ENCODE measurements at places on chromosomes 16 and 17.

- no peak for DNase-seq
Measured at GRCh38 chr16:57999971-58000705, at the start of gene ZNF319. Gene ZNF319, minus strand, starts transcription at chr16:58000672. Its CDS starts 2,407 bp downstream, at chr16:57998265.

GRCh38 chr16:11123666-11124065, 132.3 kb downstream of the SOCS1 start:
- no peak for DNase-seq

GRCh38 chr16:842061-842476, 41.5 kb upstream of the GNG13 start:
- no peak for DNase-seq

DNA sequence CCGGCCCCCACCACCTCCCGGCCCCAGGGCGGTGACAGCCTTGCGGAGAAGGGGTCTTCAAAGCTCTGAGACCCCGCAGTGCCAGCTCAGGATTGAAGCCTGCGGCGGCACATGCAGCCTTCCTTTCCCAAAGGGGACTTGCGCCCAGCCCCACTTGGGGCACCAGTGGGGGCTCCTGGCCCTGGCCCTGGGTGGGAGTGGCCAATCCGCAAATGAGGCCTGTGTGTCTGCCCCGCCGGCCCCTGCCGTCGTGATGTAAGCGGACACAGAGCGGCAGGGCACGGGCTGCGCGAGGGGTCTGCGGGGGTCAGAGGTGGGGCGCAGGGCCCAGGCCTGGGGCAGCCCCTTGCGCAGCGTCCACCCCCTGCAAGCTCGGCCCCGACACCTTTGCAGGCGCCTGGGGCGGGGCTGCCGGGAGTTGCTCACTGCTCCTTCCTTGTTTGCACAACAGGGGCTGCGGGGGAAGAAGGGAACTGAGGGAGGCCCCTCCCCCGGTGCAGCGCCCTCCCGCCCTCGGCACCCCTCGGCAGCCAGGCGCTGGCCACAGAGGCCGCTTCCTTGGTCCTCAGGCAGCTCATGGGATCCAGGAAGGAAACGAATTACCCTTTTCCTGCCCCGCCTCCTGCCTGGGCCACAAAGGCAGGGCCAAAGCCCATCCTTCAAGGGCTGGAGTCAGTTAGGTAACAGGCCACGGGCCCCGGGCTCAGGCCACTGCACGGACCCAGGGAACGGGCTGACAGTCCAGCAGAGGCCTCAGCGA, 2.9 kb downstream of the SLC16A3 start:
- no peak for DNase-seq

DNA sequence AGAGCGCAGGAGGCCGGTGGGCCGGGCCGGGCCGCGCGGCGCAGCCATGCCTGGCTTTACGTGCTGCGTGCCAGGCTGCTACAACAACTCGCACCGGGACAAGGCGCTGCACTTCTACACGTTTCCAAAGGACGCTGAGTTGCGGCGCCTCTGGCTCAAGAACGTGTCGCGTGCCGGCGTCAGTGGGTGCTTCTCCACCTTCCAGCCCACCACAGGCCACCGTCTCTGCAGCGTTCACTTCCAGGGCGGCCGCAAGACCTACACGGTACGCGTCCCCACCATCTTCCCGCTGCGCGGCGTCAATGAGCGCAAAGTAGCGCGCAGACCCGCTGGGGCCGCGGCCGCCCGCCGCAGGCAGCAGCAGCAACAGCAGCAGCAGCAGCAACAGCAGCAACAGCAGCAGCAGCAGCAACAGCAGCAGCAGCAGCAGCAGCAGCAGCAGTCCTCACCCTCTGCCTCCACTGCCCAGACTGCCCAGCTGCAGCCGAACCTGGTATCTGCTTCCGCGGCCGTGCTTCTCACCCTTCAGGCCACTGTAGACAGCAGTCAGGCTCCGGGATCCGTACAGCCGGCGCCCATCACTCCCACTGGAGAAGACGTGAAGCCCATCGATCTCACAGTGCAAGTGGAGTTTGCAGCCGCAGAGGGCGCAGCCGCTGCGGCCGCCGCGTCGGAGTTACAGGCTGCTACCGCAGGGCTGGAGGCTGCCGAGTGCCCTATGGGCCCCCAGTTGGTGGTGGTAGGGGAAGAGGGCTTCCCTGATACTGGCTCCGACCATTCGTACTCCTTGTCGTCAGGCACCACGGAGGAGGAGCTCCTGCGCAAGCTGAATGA, 606 bp downstream of the THAP11 start:
- DNase-seq = peak; percentile 39

DNA sequence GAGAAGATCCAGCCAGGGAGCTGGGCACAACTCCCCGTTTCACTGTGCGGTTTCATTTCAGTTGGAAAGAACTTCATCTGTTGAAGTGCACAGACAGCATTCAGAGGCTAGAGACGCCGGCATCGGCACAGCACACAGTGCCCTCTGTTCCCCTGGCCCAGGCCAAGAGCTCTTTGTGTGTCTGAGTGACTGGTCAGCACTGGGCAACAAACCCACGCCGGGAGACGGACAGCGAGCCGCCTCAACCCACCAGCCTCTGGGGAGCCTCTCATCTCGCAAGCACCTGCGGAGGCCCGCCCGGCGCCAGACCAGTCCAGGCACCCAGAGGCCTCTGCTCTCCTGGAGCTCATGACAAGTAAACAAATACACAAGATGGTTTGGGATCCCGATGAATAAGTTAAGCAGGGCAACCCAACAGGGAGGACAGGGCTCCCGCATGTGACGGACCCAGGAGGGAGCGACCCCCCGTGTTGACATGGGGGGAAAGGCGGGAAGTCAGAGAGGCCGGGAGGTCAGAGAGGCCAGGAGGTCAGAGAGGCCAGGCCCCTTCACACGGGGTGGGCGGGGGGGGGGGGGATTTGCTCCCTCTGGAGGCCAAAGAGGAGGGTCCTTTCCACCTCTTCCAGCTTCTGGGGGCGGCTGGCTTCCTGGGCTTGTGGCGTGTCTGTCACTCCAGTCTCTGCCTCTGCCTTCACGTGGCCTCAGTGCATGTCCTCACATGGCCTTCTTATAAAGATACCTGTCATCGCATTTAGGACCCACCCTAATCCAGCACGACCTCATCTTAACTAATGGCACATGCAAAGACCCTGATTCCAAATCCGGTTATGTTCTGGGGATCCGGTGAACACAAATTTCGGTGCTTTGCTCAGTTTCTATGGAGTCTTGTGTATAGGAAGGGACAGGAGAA, 25.8 kb upstream of the KLHDC4 start:
- no peak for DNase-seq

GRCh38 chr17:41657176-41657754, 31.4 kb upstream of the EIF1 start:
- no peak for DNase-seq

GRCh38 chr17:9044772-9045463, 23.6 kb downstream of the NTN1 start:
- no peak for DNase-seq

GRCh38 chr17:82087961-82088837, 9.8 kb downstream of the FASN start:
- no peak for DNase-seq

DNA sequence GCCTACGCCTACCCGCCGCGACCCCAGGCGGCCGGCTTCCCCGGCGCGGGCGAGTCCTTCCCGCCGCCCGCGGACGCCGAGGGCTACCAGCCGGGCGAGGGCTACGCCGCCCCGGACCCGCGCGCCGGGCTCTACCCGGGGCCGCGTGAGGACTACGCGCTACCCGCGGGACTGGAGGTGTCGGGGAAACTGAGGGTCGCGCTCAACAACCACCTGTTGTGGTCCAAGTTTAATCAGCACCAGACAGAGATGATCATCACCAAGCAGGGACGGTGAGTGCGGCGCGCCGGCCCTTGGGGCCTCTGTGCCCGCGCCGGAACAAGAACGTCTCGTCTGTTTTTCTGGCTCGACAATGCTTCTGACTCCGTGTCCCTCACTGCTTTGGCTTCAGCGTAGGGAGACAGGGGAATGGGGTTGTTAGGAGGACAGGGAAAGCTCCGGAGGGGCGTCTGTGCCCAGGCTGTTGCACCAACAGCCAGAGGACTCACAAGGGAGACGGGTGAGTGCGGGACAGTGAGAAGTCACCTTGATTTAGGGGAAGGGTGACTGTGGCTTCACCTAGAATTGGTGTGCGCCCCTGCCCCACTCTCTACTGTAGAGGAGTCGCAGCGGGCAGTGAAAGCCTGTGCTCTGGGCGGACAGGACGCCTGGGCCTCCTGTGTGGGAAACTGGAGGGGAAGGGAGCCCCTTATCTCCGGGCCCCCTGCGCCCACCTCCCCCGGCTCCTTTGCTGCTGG, 806 bp downstream of the TBX21 start:
- no peak for DNase-seq

DNA sequence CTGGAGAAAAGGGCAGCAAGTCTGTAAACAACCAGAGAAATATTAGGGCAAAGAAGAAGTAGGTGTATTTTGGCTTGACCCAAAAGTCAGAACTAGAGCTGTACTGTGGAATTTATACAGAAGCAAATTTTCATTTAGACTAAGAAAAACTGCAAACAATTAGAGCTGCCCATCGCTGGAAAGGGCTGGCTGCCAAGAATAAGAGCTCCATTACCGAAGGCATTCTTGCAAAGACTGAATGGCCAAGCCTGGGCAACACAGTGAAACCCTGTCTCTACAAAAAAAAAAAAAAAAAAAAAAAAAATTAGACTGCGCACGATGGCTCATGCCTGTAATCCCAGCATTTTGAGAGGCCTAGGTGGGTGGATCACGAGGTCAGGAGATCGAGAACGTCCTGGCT, 53.9 kb upstream of the TMC5 start:
- DNase-seq = no peak

DNA sequence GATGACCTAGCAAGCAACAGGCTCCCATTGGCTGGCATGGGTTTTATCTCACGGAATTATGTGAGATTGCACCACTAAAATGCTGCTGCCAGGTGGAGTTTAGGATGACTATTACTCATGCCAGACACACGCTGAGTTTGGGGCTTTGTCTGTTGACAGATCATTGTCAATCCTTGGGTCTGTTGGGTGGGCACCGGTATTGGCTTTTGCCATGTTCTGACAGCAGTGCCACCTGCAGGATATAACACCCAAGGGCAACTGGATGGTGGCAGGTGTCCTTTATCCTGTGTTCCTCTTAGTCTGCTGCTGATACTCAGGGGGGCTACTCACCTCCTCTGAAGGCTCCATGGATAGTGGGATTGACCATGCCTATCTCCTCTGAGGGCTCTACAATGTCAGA, 221.6 kb upstream of the DYNLRB2 start:
- no peak for DNase-seq

GRCh38 chr16:85393674-85394451, 219.3 kb upstream of the GSE1 start:
- peak; percentile 63 for DNase-seq

DNA sequence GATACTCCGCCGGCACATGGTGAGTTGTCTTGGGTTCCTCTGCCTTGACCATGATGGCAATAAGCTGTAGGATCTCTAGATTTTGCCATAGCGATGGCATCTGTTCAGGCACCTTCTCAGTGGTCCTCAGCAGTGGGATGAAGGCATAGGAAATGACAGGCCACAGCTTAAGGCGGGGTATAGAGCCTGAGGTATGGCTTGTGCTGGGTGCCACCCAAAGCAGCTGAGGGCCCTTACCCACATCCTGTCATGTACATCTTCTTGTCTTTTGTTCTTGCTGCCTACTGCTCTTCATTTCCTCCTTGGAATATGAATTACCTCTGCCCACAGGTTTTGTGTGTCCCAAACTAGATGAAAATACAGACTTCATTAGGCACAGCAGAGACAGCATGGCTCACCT, 29.5 kb downstream of the KAT7 start:
- no peak for DNase-seq

- DNase-seq = no peak
Measured at GRCh38 chr16:66923247-66923731, 2.0 kb downstream of the RRAD start.

DNA sequence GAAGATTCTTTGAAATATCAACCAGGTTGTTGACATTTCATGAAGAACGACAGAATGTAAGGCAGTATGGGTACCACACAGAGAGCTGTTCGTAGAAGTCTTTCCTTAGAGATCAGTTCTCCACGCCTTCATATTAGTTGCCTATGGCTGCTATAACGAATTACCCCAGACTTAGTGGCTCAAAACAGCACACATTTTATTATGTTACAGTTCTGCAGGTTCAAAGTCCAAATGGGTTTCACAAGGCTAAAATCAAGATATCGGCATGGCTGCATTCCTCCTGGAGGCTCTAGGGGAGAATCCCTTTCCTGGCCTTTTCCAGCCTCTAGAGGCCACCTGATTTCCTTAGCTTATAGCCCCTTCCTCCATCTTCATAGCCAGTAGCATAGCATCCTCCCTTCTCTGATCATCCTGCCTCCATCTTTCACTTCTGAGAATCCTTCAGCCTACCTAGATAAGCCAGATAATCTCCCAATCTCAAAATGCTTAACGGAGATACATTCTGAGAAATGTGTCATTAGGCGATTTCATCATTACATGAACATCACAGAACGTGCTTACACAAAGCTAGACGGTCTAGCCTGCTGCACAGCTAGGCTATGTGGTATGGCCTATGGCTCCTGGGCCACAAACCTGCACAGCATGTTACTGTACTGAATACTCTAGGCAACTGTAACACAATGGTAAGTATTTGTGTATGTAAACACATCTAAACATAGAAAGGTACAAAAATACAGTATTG, 26.0 kb downstream of the ERCC4 start:
- DNase-seq = no peak

DNA sequence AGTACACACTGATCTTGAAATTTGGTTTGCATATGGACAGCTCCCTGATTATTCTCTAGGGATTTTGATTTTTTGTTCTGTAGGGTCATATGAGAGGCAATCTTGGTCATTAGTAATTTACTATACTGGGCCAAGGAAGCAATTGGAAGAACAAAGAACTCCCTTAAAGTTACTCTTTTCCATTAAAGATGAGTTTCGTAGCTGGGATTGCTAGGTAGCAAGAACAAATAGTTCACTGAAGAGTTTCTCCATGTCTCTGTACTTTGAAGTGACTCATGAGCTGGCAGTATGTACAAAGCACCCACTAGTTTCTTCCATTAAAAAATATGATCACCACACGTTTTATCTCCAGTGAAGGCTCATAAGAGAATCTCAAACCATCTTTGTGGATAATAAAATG, 6.2 kb upstream of the BCAS3 start:
- DNase-seq = no peak

DNA sequence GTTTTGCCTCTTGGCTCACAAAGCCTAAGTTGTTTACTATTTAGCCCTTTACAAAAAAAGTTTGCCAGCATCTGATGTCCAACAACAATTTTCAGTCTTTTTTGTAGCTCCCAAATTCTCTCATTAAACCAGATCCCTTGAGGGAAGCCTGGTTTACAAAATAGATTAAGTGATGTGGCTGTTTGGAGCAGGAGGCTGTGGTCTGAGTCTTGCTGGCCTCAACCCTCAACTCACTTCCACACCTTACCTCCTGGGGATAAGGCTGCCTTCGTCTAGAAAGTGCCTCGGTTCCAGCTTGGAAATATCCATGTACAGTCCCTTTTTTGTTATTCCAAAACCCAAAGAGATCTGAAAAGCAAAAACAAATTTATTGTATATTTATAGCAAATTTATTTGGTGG, 138.4 kb downstream of the WWOX start:
- DNase-seq = no peak
